ENCODE measurements at places on chromosomes 2 and 18.

DNA sequence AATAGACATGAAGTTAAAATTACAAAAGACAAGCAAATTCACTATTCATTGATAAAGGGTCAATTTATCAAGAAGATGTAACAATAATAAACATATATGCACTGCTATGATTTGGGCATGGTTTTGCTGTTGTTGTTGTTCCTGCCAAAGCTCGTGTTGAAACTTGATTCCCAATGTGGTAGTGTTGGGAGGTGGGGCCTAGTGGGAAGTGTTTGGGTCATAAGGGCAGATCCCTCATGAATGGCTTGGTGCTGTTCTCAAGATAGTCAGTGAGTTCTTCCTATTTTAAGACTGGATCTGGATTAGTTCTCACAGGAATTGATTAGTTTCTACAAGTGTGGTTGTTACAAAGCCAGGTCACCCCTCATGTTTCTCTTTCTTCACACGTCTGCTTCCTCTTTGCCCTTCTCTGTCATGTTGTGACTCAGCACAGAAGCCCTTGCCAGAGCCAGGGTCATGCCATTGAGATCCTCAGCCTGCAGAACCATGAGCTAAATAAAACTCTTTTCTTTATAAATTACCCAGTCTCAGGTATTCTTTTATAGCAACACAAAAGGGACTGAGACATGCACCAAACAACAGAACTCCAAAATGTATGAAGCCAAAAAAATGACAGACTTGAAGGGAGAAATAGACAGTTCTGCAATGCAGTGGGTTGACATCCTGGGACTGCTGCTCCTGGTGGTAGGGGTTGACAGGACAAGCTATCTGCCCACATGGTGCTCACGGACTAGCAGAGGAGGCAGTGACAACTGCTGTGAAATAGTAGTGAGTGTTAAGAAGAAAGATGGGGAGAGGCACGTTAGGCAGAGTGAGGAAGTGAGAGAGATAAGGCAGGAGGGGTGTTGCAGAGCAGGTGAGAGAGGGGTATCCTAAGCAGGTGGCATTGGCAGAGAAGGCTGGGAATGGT is 18.6 kb upstream of the SKA1 start:
- no peak for DNase-seq

GRCh38 chr2:174632841-174633622 is 35.4 kb upstream of the WIPF1 start:
- DNase-seq: no peak

GRCh38 chr18:23761941-23762340 is 72.7 kb downstream of the LAMA3 start:
- no peak for DNase-seq

- no peak for DNase-seq
These were observed 53.7 kb downstream of the EPHA4 start for GRCh38 chr2:221518201-221518934.

GRCh38 chr2:201930831-201931230 is 102.8 kb upstream of the FZD7 start:
- no peak for DNase-seq

DNA sequence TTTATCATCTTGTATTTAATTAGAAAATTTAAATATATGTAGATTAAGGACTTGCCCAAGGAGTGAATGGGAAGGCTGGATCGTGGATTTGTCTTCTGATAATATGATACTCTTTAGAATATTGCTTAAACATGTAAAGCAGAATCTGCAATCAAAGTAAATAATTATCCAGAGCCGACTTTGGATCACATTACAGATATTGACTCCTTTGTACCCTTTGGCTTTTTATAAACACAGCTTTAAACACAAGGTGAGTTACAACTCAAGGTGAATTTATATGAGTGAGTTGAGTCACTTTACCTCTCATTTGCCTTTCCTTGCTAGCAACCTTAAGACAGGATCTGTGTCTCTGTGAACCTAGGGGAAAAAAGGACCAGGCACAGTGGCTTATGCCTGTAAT is 37.7 kb upstream of the SLC25A52 start:
- no peak for DNase-seq

GRCh38 chr18:45774065-45774521 is 50.1 kb downstream of the SLC14A1 start:
- DNase-seq: no peak
